Peyer's patch (tissue), 4 donors: ENCODE measurements at places on chromosomes 1 and 21.

DNA sequence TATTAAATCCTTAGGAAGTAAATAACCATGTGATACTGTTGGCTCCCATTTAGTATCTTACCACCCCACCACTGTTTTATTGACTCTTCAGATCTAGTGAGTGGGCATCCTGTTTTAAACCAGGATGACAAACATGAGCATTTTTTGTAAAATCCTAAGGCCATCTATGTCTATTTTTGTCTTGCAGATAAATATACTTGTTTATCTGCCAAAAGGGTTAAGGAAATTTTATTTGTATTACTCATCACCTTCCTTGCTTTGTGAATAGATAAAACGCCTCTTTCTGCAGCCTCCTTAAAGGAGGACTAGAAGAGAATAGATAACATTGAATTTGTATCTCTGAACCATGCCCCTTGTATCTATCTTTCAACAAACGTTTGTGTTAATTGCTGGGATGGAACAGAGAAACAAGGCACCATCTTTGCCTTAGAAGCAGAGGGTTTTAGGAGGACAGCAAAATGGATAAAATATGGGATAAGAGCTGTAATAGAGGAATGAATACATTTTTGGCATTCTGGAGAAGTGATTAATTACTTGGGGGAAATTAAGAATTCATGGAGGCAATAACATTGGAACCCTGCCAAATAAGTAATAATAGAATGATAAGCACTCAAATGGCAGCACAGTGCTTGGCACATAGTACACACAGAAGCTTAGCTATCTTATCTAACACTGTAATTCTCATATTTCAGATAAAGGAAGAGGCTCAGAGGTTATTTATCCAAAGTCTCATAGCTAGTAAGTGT lies 14.7 kb downstream of the YTHDF2 start:
- no peak for DNase-seq
- H3K36me3 ChIP-seq, result no peaks in the 10 kb centered on the region
- no peak overlapping the region for H3K27ac ChIP-seq
- no peaks in the 10 kb centered on the region for H3K27me3 ChIP-seq
- no peaks in the 10 kb centered on the region for H3K4me1 ChIP-seq

- H3K27me3 ChIP-seq, result no peaks in the 10 kb centered on the region
- no peak overlapping the region for H3K4me3 ChIP-seq
- no peaks in the 10 kb centered on the region for H3K36me3 ChIP-seq
Observed at GRCh38 chr21:32064281-32064910, 191.6 kb downstream of the HUNK start.

GRCh38 chr1:50976111-50976889 lies 6.3 kb downstream of the CDKN2C start:
- H3K36me3 ChIP-seq, result no peaks in the 10 kb centered on the region
- peak overlapping the region; percentile 96 for H3K27ac ChIP-seq
- H3K4me3 ChIP-seq, result peak overlapping the region; percentile 56
- H3K27me3 ChIP-seq, result no peaks in the 10 kb centered on the region
- DNase-seq, result no peak

- peaks cover 26% of the 10 kb centered on the region for H3K4me1 ChIP-seq
- H3K4me3 ChIP-seq, result no peak overlapping the region
- H3K27ac ChIP-seq, result no peak overlapping the region
- peak; percentile 74 for DNase-seq
- no peaks in the 10 kb centered on the region for H3K36me3 ChIP-seq
Observed at GRCh38 chr1:181126871-181127587, 38.5 kb downstream of the IER5 start.

- DNase-seq, result no peak
- no peaks in the 10 kb centered on the region for H3K36me3 ChIP-seq
- no peak overlapping the region for H3K4me3 ChIP-seq
- no peak overlapping the region for H3K27ac ChIP-seq
- H3K27me3 ChIP-seq, result no peaks in the 10 kb centered on the region
Observed at GRCh38 chr1:80498673-80499072, 1302.1 kb upstream of the ADGRL2 start.
